GM12864 (cell line): ENCODE measurements at places on chromosomes 7 and 10.

DNA sequence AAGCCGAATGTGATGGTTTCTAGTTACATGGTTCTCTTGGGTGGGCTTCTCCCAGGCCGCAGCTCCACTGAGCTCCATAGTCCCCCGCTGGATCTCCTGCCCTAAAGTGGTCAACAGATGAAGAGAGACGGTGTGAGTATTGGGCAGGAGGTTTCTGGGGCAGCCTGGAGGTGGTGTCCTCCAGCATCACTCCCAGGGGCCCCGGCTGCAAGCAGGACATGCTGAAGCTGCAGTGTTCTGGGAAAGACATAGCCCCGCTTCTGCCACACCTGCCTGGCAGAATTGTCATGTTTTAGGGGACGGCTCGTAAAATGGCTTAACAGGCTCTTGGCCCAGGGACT, 40.4 kb downstream of the CALML3 start:
- DNase-seq = no peak

GRCh38 chr7:36192053-36192824, 39.2 kb downstream of the EEPD1 start:
- DNase-seq = no peak

DNA sequence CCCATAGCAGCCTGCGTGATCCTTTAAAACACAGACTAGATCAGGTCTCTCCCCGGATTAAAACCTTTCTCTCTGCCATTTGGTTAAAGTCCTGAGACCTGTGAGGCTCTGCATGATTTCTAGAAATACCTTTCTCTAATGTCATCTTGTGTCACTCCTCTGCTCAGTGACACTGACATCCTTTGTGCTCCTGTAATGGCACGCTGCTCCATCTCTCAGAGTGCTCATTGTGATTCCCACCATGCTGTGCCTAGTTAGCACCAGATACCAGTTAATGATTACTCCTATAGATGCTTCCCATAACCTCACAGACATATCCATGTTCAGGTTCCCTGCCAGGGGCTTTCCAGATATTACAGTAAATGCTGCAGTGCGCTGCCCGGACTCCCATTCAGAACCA, 11.7 kb upstream of the OR9A2 start:
- no peak for DNase-seq

- DNase-seq = peak; percentile 13
These were observed at the start of gene INA for GRCh38 chr10:103276896-103277712. TSS of gene INA (plus strand) at chr10:103277138. CDS start at chr10:103277212, 74 bp downstream.

DNA sequence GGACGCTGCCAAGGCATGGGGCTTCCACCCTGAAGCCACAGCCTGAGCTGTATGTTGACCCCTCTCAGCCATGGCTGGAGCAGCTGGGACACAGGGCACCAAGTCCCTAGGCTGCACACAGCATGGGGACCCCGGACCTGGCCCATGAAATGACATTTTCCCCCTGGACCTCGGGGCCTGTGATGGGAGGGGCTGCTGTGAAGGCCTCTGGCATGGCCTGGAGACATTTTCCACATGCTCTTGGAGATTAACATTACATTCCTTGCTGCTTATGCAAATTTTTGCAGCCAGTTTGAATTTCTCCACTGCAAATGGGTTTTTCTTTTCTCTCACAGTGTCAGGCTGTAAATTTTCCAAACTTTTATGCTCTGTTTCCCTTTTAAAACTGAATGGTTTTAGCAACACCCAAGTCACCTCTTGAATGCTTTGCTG, 463.6 kb downstream of the ZWINT start:
- DNase-seq = no peak

DNA sequence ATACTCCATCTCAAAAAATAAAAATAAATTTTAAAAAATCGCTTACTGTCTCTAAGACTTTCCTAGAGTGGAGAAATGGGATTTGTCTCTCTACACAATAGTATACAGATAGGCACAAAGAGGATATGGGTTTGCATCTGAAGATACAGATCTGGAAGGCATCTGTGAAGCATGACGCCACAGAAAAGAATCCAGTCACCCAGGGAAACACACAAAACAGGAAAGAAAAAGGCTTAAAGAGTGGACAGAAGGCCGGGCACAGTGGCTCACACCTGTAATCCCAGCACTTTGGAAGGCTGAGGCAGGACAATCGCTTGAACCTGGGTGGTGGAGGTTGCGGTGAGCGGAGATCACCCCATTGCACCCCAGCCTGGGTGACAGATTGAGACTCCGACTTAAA, 61.3 kb downstream of the SKIDA1 start:
- no peak for DNase-seq

- DNase-seq = no peak
These were observed 121.7 kb downstream of the ABCA13 start for GRCh38 chr7:48292949-48293348.

- no peak for DNase-seq
These were observed 58.3 kb downstream of the VCL start for GRCh38 chr10:74056050-74056818.

DNA sequence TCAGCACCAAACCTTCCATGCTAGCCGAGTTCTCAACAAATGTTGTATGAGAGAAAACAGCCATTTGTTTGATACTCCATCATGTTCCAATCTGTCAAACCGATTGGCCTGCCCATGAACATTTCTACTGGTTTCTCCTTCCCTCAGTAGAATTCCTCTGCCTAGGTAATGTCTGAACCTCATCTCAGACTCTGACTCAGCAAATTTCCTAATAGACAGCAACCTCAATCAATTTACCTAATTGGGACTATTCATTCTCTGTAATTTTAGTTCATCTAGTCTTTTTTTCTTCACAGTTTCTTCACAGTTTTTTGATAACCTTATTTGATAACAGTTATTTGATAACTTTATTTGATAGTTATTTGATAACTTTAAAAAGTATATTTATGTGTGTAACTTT, 585.1 kb downstream of the DNAJB9 start:
- DNase-seq = no peak

- DNase-seq = no peak
These were observed 40.4 kb upstream of the VDAC2 start for GRCh38 chr10:75170215-75170614.

GRCh38 chr10:120335553-120335952, 121.5 kb upstream of the PLPP4 start:
- DNase-seq = no peak
